Ureter (tissue), 1 donor: ENCODE measurements at places on chromosomes 4 and X.

GRCh38 chrX:137567682-137568232 lies 1.8 kb downstream of the ZIC3 start:
- no peak for DNase-seq

GRCh38 chr4:110487873-110488272 lies 11.9 kb downstream of the ENPEP start:
- DNase-seq = no peak

DNA sequence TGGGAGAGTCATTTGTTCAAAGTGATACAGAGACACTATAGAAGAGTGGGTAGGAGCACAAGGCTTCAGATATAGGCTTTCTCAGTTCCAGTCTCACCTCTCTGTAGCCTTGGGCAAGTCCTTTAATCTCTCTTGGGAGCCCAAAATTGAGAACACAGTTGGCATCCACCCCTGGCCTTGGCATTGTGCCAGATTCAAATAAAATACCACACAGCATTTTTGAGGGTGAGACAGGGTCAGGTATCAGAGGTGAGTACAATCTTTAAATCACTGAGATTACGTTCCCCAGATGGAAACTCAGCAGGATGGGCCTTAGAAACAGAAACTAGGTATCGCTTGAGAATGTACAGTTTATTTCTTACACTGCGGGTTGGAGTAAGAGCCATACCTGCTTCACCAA lies 25.2 kb upstream of the SMIM10L2A start:
- no peak for DNase-seq

GRCh38 chrX:13522811-13523210 lies 46.6 kb upstream of the EGFL6 start:
- no peak for DNase-seq

GRCh38 chrX:37763400-37763799 lies 16.5 kb upstream of the CYBB start:
- no peak for DNase-seq

DNA sequence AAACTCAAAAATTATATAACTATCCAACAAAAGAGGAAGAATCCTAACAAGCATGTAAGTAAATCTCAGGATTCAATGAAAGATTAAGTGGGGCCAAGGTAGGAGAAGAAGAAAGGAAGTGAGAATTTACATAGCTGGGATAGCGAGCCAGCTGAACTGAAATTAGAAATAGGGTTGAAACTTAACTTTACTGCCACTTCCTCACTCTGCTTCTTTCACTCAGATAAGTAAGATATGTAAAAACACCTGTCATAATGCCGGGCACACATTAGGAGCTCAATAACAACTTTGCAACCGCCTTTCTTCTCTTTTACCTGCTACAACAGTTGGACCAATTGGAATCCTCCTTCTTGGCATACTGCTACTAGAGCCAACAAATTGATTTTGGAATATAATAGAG lies 129.4 kb downstream of the CNKSR2 start:
- no peak for DNase-seq

- no peak for DNase-seq
These were observed 161.7 kb downstream of the BRWD3 start for GRCh38 chrX:80648023-80648422.

GRCh38 chr4:111399623-111400022 lies 745.6 kb upstream of the FAM241A start:
- DNase-seq = no peak

- DNase-seq = no peak
These were observed 233.7 kb upstream of the FGF13 start for GRCh38 chrX:138945219-138945618.

DNA sequence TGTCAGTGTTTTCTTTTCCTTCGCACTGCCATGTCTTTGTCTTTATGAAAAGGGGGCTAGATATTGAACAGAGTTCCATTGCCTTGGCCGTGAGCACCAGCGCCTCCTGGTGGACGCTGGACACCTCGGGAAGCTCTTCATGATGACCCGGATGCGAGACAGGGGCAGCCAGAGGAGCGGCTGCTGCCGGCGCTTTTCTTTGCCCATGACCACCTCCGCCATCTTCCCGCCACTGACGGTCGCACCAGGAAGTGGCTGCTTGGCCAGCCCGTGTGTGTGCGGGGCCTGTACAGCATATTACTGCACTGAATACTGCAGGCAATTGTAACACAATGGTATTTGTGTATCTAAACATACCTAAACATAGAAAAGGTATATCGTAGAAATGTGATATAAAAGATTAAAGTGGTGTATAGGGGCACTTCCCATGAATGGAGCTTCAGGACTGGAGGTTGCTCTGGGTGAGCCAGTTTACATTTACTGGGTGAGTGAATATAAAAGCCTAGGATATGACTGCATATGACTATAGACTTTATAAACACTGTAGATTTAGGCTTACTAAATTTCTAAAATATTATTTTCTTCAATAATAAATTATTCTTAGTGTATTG lies 15.8 kb upstream of the GRIA2 start:
- DNase-seq = no peak

GRCh38 chr4:73891739-73892405 lies 22.7 kb downstream of the CXCL1 start:
- no peak for DNase-seq

DNA sequence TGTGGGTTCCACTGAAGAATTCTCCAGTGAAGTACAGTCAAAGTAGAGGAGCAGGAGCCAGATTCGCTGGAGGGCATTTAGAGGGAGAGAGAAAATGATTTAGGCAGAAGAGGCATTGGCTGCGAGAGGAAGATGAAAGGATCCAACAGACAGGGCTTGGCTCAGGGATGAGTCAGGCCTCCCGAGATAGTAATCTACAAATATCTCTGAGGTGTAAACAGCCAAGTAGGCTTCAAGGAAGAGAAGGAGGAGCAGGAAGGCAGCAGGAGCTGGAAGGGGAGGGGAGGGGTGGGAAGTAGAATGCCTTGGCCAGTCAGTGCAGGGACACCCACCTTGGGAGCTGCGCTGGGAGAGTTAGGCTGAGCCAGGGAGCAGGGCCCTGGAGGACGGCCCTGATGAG lies 55.5 kb downstream of the PJA1 start:
- DNase-seq = no peak

- no peak for DNase-seq
These were observed 7.6 kb downstream of the PRRG3 start for GRCh38 chrX:151702741-151703340.

DNA sequence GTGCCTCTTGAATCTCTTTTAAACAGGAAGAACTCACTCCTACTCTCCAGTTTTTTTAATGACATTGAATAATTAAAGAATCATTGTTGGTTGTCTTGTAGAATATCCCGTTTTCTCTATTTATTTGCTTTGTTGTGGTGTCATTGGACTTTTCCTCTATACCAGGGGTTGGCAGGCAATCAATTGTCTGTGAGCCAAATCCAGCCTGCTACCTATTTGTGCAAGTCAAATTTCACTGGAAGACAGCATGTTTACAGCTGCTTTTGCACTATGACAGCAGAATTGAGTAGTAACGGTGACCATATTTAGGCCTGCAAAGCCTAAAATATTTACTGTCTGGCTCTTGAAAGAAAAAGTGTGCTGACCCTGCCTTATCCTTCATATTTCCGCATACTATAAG lies 34.8 kb downstream of the POLA1 start:
- no peak for DNase-seq

- DNase-seq = peak; percentile 70
These were observed 91.7 kb upstream of the HPF1 start for GRCh38 chr4:169849456-169849855.

DNA sequence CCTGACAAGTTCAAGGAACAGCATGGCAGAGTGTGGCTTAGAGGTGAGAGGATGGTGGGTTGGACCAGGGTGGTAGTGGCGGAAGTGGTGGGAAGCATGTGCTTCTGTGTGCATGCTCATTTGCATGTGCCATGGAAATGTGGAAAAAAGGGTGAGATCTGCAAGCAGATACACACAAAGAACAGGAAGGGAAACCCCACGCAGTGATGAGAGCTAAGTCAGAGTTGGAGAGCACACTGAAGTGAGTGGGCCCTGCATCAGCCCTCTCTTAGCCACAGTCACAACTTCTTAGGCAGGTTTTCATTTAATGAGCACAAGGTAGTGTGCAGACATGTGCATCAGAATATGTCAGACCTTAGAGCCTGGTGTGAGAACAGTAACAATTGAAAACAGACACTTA lies 483.8 kb downstream of the AFF2 start:
- DNase-seq = no peak

GRCh38 chr4:83839615-83840014 lies 303.7 kb downstream of the GPAT3 start:
- no peak for DNase-seq
